ENCODE measurements at places on chromosomes 12 and 14. TPM values are rescaled to one million over a fixed set of nuclear protein-coding genes. Genes with fewer than 3 reads are reported as not detected.

- no peak for DNase-seq
Observed at GRCh38 chr12:99852666-99853065, 132.1 kb downstream of the ANKS1B start.

- no peak for DNase-seq
Observed at GRCh38 chr12:1660304-1661187, 30.3 kb upstream of the ADIPOR2 start.

- no peak for DNase-seq
Observed at GRCh38 chr12:48389409-48389808, 38.7 kb upstream of the ZNF641 start.

DNA sequence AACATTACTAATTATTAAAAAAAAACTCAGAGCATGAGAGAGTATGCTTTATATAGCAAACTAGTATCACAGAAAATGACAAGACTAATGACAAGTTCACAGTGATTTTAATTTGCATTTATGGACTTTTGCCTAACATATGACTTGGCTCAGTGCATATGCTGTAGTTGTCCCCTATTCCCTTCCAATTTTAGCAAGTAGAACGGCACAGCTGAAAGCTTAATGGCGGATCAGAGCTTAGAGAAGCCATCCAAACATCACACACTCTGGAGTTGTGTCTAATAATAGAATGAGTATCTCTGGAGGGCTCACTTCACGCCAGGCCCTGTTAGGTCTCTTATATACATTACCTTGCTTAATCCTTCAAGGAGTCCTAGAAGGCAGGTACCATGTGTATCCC is 13.3 kb downstream of the CNIH1 start:
- no peak for DNase-seq

SMCO3 gene
- total RNA-seq, result not detected

CAMKK2 gene
- total RNA-seq, result 33.0 TPM

GZMB gene
- not detected for total RNA-seq

TPPP2 gene
- not detected for total RNA-seq

RASSF9 gene
- total RNA-seq, result 0.16 TPM
